ENCODE measurements at places on chromosomes 6 and 20. TPM values are rescaled to one million over a fixed set of nuclear protein-coding genes. Genes with fewer than 3 reads are reported as not detected.

KIF25 gene
- total RNA-seq, result not detected

CPNE5 gene
- total RNA-seq, result 0.99 TPM

CLPSL1 gene
- total RNA-seq, result not detected

EPB41L1 gene
- 20.7 TPM for total RNA-seq

DNA sequence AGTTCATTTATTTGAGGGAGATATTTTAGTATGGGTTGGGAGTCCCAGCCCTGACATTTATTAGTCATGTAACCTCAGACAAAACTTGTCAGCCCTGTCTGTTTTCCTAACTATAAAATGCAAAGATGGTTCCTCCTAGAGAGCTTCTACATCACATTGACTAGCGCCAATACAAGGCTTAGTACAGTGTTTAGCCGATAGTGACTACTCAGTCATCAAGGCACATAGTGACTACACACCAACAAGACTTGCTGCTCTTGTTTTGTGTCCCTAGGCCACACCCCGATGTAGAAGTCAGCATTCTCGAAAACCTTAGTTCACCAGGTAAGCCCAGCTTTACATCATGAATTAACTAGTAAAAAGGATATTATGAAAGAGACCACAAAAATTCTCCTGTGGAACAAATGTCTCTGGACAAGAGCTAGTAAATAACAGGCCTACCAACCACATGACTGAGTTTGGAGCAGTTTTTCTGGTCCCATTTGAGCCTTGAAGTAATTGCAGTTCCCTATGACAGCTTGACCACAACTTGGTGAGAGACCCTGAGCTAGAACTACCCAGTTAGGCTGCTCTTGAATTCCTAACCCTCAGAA lies 68.8 kb downstream of the PFDN4 start:
- no peak for DNase-seq

- DNase-seq, result no peak
Measured at GRCh38 chr6:12601881-12602280, 114.7 kb upstream of the PHACTR1 start.

GRCh38 chr20:21232546-21233280 lies 70.4 kb upstream of the XRN2 start:
- no peak for DNase-seq

DNA sequence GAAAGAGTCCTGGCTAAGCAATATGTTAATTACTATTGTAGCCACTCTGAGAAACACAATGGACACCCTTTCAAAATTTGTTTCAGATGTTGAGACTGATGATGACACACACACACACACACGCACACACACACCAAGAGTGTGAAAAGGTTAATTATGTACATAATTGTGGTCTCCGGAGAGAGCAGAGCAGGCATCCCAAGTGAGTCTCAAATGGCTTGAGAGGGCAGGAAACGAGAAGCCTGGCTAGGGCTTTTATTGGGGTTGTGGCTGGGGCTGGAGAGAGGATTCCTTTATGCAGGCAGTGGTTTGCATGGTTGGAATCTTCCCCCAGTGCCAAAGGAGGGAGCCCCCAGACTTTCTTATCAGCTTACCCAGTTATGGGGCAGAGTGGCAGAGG lies 38.2 kb upstream of the NKX2-4 start:
- DNase-seq, result no peak
